Muscle of arm (tissue), 14 donors: ENCODE measurements at places on chromosomes 16 and 17.

DNA sequence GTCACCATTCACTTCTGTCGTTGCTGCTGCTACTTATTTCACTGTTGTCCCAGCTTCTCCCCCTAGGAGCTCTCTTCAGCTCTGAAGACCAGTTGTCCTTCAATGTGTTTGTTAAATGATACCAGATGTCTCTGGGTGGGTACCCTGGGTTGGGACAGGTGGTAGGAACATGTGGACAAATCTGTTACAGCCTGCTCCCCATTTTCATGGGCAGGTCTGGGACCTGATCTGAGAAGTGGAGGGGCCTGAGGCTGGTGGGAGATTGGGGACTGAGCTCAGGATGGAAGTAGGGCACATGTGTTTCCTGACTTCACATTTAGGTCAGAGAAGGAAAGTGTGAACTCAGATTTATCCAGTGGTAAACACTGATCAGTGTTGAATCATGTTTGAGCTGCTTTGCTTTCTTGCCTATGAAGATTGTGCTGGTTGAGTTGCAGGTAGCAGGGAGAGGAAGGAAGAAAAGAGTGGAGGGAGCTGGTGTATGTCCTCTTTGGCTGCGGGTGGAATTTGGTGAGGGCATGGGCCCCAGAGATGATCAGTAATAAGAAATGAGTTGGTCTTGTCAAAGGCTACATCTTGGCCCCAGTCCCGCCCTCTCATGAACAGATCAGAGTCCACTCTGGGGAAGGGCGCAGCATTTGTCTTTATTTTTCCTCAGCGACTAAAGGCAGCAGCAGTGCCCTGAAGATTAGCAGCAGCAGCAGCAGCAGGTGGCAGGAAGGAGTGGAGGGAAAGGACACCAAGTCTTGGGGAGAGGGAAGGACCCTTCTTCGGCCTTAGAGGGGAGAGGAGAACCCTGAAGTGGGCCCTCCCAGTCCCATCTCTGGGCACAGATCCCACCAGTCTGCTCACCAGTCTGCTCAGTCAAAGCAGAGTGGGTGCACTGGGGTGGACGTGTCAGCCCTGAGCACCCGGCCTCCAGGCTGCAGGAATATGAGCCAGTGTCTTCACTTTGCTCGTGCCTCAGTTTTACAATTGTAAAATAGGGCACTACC is 6.1 kb upstream of the EFTUD2 start:
- no peak for DNase-seq

- DNase-seq: no peak
Measured at GRCh38 chr17:73278049-73278464, 16.4 kb upstream of the CPSF4L start.

DNA sequence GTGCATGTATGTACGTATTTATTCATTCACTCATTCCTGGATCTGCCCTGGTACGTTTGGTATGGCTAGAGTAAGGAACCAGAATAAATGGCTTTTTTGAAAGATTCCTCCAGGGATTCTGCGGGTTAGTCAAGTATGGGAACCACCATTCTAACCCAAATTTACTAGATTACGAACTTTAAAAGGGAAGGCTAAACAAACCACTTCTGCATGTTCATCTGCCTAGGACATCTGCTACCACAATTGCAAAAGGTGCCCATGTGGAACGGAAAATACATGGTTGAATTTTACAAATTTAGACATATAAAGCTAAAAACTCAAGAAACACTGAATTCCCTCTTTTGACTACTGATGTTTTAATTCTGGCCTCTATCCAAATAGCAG is 22.1 kb downstream of the CYTH1 start:
- DNase-seq: no peak

DNA sequence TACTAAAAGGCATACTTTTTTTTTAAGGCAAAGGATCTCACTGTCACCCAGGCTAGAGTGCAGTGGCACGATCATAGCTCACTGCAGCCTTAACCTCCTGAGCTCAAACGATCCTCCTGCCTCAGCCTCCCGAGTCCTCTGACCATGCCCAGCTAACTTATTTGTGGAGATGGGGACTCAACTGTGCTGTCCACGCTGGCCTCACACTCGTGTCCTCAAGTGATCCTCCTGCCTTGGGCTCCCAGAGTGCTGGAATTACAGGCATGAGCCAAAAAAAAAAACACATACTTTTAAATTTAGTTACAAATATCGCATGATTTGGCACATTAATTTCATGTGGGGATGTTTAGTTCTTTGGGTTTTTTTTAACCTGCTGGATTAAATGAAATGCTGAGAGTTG is 207.7 kb upstream of the CHMP6 start:
- DNase-seq: no peak

DNA sequence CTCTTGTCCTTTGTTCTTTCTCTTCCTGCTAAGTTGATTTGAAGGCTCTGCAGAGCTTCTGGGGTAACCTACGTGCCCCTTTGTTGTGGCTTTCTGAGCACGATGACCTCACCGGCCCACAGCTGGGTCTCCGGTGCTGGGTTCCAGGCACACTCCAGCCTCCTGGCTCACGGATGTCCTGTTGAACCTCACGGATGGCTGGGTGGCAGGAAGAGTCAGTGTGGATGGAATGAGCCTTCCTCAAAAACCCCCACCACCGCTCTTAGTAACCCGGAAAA is 116.0 kb downstream of the SOCS1 start:
- no peak for DNase-seq

- no peak for DNase-seq
Measured at GRCh38 chr16:87002717-87003413, 314.3 kb downstream of the C16orf95 start.

DNA sequence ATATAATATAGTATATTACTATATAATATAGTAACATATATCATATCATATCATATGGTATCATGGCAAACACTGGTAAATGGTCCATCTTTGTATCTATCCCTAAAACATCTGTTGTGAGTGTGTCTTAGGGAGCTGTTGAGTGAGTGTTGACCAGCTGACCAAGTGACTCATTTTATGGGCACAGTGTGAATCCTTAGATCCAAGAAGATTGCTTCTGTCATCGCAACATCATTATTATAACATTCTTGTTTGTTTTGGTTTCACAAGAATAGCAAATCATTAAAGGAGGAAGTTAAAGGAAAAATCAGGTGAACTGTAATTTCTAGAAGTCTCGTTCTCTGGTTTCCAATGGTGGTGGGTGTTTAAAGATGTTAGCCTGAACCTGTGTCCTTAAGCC is 11.7 kb upstream of the MAF start:
- DNase-seq: no peak

DNA sequence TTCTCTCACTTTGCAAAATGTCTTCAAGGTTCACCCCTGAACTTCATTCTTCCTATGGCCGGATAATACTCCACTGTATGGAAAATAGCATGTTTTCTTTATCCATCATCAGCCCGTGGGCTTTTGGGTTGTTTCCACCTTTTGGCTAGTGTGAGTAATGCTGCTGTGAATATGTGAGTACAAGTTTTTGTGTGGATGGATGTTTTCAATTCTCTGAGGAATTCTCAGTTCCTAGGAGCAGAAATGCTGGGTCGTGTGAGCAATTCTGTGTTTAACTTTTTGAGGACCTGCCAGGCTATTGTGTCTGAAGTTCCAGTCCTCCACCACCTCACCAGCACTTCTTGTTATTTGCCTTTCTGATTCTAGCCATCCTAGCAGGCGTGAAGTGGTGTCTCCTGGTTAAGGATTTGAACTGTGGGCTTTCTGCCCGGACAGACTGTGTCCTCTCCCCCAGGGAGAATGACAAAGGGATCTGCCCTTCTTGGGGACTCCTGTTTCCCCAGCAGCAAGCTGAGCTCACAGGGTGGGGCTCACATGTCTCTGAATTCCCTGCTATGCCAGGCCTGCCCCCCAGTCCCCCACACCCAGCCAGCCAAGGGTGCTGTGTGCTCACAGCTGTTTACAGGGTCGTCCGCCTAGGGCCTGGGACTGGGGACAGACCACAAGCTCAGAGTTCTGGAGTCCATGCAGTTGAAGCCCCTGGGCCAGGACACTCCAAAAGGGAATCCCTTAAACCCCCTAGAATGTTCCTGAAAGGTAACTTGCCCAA is 92.2 kb upstream of the CIBAR2 start:
- DNase-seq: no peak

DNA sequence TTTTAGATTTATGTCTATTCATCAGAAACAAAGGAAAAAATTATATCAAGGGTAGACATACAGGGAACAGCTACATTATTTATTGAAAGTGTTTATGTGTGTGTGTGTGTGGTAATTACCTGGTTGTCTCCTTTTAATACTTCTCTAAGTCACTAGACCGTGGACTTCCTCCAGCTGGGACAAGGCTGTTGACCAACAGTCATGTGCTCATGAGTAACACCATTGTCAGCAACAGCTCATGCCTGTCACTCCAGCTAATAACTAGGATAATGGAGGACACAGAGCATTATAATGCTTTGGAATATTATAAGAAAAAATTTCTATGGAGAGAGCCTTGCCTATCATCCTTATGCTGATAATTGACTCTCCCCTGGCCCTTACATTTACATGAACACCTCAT is 125.3 kb upstream of the SALL1 start:
- no peak for DNase-seq

- DNase-seq: no peak
Measured at GRCh38 chr17:395179-395578, 42.6 kb upstream of the RPH3AL start.

DNA sequence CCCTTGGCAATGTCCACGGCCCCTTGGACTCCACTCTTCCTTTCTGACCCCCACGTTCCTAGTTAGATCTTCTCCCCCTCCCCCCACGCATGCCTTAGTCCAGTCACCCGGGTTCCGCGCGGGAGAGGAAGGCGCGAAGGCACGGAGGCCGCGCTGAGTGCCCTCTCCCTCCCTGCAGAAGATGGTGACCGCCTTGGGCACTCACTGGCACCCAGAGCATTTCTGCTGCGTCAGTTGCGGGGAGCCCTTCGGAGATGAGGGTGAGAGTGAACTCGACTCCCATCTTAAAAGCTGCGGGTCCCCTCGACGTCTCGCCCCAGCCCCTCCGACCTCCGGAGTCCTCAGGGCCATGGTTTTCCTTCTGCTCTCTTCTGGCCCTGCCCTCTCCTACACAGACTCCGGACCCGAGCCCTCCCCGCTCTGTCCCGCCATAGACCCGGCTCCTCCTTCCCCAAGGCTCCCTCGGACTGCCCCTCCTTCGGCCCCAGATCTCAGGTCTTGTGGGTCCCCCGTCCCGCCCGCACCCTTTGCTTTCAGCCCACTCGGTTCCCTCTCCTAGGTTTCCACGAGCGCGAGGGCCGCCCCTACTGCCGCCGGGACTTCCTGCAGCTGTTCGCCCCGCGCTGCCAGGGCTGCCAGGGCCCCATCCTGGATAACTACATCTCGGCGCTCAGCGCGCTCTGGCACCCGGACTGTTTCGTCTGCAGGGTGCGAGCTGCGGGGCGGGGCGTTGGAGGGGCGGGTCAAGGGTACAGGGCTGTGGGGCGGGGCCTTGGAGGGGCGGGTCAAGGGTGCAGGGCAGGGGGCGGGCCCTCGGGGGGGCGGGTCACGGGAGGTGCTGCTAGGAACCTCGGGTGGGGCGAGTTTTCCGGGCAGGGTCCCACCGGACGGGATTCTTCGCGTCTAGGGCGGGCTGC is 4.6 kb downstream of the TGFB1I1 start:
- DNase-seq: no peak

DNA sequence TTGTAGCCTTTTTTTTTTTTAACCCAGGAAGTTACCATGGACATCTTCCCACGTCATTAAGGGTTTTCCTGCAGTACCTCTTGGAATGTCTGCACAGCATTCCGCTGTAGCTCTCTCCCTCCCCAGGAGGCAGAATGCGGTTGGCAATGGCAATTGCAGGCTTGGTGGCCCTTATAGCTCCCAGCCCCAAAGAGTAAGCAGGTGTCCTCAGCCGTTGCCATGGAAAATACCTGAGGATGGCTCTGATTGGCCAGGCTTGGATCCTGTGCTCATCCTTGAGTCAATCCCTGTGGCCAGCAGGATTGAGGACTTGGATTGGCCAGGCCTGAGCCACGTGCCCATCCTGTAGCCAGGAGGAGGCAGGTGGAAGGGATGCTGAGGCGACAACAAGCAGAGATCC is 15.5 kb upstream of the TIMP2 start:
- no peak for DNase-seq

DNA sequence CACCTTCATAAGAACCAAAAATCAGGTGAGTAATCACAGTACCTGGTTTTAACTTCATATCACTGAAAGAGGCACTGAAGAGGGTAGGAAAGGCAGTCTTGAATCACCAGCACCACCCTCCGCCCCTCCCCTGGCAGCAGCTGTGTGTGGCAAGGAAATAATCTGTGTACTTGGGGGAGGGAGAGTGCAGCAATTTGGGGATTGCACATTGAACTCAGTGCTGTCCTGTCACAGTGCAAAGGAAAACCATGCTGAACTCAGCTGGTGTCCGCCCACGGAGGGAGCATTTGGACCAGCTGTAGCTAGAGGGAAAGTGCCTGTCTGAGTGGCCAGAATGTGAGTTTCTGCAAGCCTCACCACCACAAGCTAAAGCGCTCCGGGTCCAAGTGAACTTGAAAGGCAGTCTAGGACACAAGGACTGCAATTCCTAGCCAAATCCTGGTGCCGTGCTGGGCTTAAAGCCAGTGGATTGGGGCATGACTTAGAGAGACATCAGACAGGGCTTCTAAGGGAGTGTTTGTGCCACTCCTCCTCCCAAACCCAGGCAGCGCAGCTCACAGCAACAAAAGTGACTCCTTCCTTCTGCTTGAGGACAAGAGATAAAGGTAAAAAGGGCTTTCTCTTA is 39.7 kb upstream of the ALDH3A1 start:
- no peak for DNase-seq

GRCh38 chr17:44122816-44123355 is 555 bp downstream of the HDAC5 start:
- no peak for DNase-seq

- DNase-seq: no peak
Measured at GRCh38 chr16:88403794-88404581, 21.2 kb downstream of the ZNF469 start.

- no peak for DNase-seq
Measured at GRCh38 chr17:51739245-51739886, 419.1 kb downstream of the CA10 start.

DNA sequence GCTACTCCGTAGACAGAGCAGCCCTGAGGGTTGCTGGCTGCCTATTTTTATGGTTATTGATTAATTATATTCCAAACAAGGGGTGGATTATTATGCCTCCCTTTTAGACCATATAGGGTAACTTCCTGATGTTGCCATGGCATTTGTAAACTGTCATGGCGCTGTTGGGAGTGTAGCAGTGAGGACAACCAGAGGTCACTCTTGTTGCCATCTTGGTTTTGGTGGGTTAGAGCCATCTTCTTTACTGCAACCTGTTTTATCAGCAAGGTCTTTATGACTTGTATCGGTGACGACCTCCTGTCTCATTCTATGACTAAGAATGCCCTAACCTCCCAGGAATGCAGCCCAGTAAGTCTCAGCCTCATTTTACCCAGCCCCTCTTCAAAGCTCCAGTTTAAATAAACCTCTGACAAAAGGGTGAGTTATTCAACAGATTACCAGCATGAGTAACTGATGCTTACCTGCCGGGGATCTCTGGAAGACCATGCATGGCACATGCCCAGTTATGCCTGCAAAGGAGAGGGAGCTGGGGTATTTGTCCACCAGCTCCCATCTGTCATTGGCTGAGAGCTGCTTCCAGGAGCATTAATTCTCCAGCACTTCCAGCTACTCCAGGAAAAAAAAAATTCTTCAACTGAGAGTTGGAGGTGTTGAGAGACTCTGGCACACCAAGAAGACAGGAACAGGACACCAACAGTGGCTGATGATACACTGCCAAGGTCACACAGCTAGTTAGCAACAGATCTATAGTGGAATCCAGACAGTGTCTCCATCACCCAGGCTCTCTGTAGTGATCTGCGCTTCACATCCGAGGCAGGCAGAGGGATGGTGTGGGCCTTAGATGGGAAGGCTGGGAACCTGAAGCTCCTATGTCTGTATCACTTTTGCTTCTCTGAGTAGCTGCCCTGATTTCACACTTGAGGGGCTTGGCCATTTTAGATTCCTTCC is 36.6 kb upstream of the IL21R start:
- no peak for DNase-seq
